Ascending aorta (tissue), 2 donors: ENCODE measurements at places on chromosomes 2 and 18.

DNA sequence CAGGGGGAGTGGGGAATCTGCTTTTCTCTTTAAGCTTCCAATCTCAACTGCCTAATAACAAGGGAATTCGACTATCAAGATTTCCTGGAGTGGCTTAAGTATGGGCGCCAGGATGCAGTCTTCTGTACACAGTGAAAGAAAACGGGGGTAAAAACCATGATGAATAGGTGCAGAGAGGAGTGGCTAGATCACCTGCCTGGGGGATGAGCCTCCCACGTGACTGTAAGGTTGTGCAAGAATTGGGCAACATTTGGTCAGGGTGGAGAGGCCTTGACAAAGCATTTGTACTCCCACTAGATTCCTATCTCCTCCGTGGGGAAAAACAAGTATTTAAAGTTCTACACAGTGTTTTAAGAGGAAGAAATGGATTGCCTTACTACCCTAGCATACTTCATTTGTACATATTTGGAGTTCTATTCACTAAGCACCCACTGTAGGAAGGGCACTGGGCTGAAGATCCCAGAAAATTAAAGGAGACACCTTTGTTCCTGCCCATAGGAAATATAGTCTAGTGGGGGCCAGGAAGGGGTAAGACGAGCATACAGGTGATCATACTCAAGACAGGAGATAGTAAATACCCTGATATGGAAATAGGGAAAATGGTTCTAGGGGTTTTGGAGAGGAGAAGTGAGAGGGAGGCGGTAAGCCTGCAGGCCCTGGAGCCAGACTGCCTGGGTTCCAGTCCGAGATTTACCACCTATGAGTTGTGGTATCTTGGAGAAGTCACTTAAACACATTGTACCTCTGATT is 29.2 kb downstream of the EPAS1 start:
- no peak for DNase-seq

DNA sequence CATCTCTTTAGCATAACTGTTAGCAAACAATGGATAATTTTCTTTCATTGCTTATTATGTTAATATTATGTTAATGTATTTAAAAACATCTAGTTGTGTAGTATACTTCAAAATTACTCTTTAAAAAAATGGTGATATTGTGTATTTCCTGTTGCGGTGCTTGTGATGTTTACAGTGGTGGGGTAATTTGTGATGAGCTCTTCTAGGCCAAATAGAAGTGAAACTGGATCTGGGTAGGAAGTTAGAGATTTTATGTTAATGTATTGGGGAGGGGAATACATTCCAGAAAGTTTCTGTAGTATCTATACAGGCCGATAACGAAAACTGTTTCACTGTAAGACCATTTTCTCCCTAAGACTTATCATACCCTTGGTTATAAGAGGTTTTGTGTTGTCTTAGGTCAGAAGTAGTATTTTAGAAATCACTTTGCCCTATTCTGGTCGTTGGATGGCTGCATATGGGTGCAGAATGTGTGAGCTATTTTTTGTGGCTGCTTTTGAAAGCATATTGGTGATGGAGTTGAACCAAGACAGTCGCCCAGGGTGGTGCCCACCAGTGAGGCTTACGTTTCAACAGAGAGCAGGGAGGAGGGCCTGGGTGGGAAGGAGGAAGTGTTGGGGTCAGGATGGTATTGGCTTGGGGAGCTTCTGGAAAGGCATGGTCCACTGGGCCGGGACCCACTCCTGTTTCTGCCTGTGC is 5.8 kb downstream of the TSHZ1 start:
- DNase-seq = no peak

- DNase-seq = no peak
Measured at GRCh38 chr2:6845903-6846302, 19.8 kb downstream of the CMPK2 start.

GRCh38 chr2:168712053-168712452 is 90.4 kb upstream of the NOSTRIN start:
- no peak for DNase-seq

- no peak for DNase-seq
Measured at GRCh38 chr2:33059471-33060156, 112.9 kb downstream of the LTBP1 start.

GRCh38 chr2:164840930-164841718 is 499 bp downstream of the COBLL1 start:
- no peak for DNase-seq

DNA sequence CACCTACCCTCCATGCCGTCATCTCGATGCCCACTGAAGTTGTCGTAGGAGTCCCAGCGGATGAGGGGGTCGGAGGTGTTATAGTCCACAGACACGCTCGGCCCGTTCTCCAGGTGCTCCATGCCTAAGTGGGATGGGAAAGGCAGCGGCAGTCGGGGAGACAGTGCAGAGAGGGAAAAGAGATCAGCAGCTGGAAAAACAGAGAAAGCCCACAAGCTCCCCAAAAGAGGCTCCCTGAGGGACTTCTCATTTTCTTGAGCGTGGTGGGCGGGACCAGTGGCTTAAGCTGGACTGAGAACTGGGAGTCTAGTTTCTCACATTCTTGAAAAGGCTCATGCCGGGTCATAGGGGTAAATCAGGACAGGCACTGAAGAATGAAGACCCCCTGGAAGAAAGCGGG is 121.9 kb downstream of the TNS1 start:
- DNase-seq = no peak

- DNase-seq = no peak
Measured at GRCh38 chr2:45373534-45373933, 237.5 kb downstream of the SRBD1 start.

DNA sequence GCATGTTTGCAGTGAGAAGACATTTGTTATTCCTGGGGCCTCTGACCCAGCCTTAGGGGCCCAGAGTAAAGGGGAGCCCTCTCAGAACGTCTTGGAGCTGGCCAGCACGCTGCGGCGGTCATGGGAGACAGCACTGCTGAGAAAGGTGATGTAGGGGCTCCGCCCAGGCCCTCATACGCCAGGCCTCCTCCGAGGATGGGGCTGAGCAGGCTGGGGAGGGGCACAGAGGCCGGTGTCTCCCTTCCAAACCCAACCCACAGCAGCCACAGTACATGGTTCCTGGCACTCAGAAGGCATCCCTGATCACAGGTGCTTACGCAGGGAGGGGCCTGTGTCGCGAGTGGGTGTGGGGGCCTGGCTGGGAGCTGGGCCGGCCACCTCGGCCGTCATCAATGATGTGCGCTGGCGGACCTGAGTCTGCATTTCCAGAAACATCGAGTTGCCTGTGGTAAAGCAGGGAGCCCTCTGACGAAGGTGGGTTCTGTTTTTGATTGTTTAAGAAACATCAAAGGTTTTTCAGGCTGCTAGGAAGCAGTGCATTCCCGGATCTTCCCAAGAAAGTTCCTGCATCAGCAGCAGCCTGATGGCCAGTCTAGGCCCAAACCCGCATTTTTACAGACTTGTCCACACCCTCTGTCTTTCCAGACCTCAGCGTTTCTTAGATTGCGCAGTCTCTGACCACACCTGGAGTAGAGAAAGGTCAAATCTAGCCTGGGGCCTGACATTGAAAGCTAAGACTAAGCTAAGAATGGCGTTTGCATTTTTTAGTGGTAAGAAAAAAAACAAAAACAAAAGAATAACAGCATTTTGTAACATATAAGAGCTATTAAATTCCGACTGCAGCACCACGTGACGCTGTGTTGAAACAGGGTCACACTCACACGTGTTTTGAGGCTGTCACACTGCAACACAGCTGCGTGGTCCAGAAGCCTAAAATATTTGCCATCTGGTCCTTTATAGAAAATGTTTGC is 51.2 kb upstream of the PXDN start:
- no peak for DNase-seq

- no peak for DNase-seq
Measured at GRCh38 chr2:237754182-237754581, 44.4 kb upstream of the RBM44 start.

DNA sequence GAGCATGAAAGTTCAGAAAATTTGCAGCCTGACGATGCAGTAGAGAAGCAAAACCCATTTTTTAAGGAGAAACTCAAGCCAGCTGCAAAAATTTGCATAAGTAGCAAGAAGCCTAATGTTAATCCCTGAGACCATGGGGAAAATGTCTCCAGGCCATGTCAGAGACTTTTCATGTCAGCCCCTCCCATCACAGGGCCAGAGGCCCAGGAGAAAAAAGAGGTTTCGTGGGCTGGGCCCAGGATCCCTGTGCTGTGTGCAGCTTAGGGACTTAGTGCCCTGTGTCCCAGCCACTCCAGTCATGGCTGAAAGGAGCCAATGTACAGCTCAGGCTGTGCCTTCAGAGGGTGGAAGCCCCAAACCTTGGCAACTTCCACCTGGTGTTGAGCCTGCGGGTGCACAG is 533.0 kb downstream of the THSD7B start:
- no peak for DNase-seq

GRCh38 chr2:239339726-239340601 is 60.9 kb downstream of the HDAC4 start:
- no peak for DNase-seq
